ENCODE measurements at places on chromosomes 1 and 21.

DNA sequence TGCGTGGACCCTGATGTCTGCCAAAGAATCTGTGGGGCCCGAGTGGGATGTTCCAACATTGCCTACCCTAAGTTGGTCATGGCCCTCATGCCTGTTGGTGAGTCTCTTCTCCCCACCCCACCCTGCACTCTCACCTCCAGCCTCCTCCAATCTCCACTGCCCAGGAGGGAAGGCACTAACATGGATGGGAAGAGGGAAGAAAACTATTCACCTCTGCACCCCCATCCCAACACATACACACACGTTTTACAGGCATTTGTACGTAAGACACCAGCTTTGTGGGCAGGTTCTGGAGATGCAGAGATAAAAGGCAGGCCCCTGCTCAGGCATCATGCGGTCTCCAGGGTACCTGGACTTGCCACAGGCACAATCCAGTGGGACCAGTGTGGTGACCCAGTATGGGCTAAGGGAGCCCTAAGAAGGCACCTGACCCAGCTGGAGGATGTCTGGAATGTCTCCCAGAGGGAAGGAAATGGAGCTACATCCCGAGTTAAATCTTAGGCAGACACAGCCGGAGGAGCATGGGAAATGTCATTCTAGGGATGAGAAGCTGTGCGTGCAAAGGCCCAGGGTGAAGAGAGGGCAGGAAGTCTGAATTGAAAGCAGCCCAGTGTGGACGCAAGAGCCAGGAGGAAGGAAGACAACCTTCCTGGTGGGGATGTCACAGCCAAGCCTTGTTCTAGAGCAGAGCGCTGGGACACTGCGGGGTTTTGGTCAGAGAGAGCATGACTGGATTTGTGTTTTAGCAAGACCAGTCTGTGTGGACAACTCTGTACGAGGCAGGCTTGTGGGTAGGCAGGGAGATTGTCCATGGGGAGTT, 11.4 kb downstream of the SLC5A9 start:
- no peak for DNase-seq

DNA sequence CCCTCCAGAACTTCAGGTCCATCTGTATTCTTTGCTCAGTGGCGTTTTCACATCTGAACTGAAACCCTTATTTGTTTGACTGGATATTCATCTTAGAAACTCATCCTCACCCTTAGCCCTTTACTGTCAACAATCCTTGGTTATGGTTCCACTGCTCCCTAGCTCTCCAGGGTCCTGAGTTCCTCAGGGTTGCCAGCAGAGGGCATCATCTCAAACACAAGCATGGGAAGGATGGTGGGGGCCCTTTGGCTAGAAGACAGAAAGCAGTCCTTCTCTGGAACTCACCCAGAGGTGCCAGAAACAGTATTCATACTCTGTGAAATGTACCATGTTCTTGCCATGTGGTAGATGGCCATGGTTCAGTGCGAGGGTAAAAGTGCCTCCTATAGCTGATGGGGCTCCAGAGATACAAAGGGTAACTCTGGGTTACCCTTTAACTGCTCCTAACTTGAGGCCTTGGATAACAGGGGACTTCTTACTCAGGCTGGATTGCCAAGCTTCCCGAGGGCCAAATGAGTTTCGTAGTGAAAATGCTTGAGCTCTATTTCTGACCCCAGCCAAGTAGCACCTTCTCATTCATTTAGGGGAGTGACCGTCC, 11.3 kb downstream of the NCSTN start:
- DNase-seq = no peak

GRCh38 chr1:164576291-164577271, 17.6 kb downstream of the PBX1 start:
- no peak for DNase-seq

- DNase-seq = no peak
Observed at GRCh38 chr1:202243006-202243405, 49.4 kb downstream of the LGR6 start.

DNA sequence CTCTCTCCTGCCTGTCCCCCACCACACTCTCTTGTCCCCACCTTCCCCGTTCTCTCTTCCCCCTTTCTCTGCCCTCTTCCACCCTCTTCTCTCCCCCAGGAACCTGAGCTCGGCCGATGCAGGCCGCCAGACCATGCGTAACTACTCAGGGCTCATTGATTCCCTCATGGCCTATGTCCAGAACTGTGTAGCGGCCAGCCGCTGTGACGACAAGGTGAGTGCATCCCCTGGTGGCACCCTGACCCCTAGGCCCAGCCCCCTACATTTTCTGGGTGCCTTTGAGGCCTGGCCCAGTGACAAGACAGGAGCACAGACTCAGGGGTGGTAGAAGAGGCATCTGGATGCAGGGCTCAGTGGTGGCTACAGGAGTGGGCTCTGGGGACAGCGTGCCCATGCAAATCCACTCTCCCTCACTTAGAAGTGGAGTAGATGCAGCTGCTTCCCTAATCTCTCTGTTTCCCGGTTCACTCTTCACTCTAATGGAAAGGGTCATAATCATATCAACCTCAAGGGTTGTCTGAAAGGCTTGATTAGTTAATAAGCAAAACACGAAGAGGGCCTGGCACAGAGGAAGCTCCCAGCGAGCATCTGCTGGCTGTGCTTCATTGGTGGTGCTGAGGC, 37.0 kb downstream of the PKP1 start:
- no peak for DNase-seq

GRCh38 chr1:99595041-99595440, 50.9 kb upstream of the PALMD start:
- no peak for DNase-seq

- no peak for DNase-seq
Observed at GRCh38 chr1:81420760-81421159, 380.0 kb upstream of the ADGRL2 start.

DNA sequence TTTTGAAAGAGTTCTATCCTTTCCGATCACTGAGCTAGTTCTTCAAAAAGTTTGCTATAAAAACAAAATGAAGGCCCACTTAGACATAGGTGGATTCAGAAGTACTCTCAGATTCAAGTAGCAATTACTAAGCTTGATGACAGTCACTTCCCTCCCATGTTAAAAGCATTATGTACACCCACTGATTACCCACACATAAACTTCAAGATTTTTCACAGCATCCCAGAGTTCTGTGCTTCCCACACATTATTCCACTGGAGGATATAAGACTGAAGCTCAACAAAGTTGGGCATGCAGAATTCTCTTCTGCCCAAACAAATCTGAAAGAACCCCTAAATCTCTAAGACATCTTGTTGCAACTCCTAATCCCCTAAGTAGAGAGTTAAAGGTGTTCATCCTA, 29.5 kb downstream of the VAMP4 start:
- DNase-seq = no peak

- no peak for DNase-seq
Observed at GRCh38 chr21:39579734-39580332, 32.9 kb upstream of the B3GALT5 start.

DNA sequence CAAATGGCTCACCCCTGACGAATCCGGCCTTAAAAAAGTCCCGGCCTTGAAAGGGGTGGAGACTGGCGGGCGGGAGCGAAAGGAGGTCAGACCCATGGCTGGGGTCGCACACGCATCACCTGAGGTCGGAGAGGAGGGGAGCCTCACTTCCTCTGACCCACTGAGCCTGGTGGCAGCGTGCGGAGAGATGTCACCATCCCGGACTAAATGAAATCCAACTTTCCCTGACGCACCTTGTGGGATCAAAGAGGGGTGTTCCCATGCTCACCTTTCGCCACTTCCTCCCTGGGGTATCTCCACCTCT, 709 bp upstream of the SLC41A1 start:
- no peak for DNase-seq

DNA sequence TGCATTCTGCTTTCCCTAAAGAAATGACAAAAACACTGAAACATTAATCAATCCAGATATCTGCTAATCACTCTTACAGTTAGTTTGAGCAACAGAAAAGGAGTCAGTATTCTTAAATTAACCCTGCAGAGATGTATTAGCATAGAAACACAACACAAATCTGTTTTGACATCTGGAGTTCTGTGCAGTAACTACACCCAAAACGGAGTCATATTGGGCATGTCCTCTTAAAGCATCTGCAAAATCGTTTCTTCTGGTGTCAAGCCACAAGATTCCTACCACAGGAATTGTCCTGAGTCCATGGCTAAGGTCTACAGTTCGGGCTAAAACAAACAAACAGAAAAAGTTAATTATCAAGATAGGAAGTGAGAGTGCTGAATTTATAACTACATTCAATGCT, 332.1 kb upstream of the PKN2 start:
- no peak for DNase-seq

DNA sequence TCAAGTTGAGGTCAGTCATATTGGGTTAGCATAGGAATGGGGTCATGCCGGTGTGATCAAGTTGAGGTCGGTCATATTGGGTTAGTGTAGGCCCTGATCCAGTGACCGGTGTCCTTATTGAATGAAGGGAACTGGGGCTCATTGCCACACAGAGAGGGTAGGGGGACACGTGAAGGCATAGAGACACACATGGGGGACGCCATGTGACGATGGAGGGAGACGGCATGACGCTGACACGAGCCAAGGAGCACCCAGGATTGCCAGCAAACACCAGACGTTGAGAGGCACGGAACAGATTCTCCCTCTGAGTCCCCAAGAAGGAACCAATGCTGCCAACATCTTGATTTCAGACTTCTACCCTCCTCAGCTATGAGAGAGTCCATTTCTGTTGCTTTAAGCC, 136.9 kb upstream of the ZBTB40 start:
- DNase-seq = no peak

GRCh38 chr1:205505791-205506190, 1.3 kb downstream of the CDK18 start:
- no peak for DNase-seq

DNA sequence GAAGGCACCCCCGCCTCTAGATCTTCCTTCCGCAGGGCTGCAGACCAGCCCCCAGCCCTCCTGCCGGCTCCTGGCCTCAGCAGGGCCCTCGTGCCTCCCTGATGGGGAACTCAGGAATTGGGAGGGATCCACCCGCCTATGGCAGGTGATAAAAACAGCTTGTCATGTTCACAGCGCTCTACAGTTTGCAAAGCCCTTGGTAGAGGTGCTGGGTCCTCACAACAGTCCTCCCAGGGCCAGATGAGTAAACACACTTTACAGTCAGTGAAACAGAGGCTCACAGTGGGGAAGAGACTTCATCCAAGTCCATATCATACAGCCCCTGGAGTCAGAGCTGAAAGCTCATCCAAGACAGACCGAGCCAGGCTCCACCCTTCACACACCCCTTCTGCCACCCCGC, 97.0 kb upstream of the IFFO2 start:
- DNase-seq = no peak

- no peak for DNase-seq
Observed at GRCh38 chr1:164051782-164052181, 507.2 kb upstream of the PBX1 start.

- no peak for DNase-seq
Observed at GRCh38 chr1:6596886-6597776, 5.5 kb downstream of the KLHL21 start.

- DNase-seq = no peak
Observed at GRCh38 chr1:98949621-98950020, 55.0 kb downstream of the PLPPR5 start.

DNA sequence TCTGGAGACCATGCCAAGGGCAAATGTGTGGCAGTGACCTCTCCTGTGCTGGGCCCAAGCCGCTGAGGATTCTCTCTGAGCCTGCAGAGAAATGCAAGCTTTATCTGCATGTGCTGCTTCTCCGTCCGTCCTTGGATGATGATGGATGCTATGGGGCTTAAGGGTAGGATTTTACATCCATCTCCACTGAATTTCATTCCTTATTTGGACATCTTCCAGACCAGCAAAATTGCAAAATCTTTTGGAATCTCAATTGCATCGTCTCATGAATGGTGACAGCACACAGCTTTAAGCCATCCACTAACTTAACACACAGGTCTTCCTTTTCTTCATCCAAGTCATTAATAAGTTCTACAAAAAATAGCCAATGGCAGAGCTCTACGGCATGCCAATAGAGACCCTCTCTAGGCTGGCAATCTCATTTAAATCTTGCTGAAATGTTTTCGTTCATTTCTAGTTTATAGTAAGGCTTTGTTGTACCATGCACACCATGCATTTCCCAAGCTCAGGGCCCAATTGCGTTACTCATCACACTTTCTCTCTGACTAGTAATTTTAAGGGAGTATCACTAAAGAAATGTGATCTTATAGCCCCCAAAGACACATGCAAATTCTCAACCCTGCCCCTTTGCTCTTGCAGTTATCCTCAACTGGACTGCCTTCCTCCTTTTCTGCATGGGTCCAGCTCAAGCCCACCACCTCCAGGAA, 11.1 kb downstream of the BATF3 start:
- DNase-seq = no peak

DNA sequence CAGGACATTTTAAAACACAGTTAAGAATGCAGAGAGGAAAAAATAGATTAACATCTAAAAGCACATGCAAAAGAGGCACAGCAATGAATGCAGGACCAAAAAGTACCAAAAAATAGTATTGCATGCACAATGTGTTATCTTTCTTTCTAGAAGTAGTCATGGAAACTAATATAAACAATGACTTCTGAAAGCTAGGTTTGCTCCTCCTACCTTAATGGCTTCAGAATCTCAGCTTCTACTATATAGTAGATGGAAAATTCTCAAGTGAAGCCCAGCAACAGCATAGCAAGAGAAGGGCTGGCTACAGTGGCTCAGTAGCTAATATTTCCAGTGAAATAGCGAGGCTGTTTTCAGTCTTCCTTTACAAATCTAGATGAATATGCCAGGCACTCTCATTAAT, 125.1 kb downstream of the CRB1 start:
- DNase-seq = no peak

- DNase-seq = no peak
Observed at GRCh38 chr1:166924823-166925541, 48.9 kb upstream of the TADA1 start.

DNA sequence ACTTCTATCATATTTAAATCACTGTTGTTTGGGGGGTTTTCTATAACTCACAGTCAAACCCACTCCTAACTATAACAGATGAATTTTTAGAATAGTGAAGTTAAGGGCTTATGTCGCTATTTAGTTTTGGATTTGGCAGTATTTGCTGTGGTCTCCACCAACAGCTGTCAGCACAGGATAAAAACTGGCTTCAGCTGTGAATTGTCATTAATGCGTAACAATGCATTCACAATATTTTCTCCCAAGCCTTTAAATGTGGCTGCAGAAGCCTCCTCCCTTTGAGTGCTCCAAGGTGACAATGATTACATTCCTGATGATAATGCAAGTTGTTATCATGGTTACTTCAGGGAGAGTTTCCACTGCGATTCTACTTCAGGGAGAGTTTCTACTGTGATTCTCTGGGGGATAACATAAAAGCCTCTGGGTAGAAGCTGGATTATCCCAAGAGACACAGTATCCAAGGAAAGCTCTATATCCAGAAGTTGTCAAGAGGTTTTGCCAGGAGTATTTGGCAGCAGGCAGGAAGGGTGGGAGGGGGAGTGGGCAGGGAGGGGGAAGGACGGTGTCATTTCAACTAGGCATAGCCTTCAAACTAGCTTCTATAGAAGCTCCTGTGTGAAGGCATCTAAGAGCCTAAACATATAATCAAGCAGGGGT, 14.9 kb upstream of the SMIM12 start:
- DNase-seq = no peak

GRCh38 chr1:204130981-204131892, 20.6 kb downstream of the ETNK2 start:
- DNase-seq = no peak

- DNase-seq = no peak
Observed at GRCh38 chr1:156262461-156263287, 14.8 kb upstream of the PAQR6 start.

Measured in stimulated activated CD4-positive, alpha-beta T cell treated with anti-CD3 and anti-CD28 coated beads, TNF-alpha, amount 100 ng/mL, for 4 hours (primary cell).